ENCODE measurements at places on chromosomes 16 and 17.

DNA sequence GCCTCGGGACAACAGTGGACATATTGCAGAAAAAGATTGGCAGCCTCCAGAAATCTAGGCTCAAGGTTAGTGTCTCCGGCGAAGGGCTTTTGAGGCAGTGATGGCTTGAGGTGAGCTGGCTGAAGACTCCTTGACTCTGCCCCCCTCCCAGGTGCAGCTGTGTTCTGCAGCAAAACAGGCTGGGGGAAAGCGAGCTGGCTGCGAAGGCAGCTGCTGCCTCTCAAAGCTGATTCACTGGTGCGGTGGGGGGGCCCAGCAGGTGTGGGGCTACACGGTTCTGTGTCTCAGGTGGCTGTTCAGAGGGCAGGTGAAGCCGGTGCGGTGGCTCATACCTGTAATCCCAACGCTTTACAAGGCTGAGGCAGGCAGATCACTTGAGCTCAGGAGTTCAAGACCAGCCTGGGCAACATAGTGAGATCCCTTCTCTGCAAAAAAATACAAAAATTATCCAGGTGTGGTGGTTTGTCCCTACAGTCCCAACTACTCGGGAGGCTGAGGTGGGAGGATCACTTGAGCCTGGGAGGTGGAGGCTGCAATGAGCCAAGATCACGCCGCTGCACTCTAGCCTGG, 22.9 kb downstream of the C16orf96 start:
- no peaks in the 10 kb centered on the region for H3K27me3 ChIP-seq
- DNase-seq, result no peak

GRCh38 chr16:25060920-25061319, 45.8 kb upstream of the ARHGAP17 start:
- no peak for DNase-seq
- no peak overlapping the region for H3K4me3 ChIP-seq
- H3K4me1 ChIP-seq, result no peaks in the 10 kb centered on the region
- no peaks in the 10 kb centered on the region for H3K27me3 ChIP-seq
- no peak overlapping the region for H3K27ac ChIP-seq

DNA sequence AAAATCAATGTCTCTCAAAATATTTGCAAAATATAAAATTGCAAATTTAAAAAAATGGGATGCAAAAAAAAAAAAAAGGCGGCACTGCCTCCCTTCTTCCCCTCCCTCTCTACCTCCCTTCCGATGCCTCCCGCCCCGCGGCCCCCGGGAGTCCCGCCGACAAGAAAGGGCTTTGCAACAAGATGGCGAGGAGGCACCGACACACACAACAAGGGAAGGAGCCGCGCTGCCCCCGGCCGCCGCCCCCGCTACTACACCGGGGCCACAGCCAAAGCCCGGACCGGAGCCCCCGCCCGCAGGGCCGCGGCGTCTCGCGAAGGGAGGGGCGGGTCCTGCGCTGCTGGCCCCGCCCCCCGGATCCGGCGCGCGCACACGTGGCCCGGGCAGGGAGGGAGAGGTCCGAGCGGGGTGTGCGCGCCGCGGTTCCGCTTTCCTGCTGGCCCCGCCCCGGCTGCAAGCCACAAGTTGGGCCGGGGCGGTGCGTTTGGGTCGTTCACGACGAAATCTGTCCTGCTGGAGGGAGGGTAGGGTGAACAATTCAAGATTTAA, at the start of gene MNT:
TSS of gene MNT (minus strand) at position 184 of the 549 bp plus-strand sequence. CDS start 348 bp downstream, outside the sequence.
- peaks cover 2% of the 10 kb centered on the region for H3K36me3 ChIP-seq
- peaks cover 53% of the 10 kb centered on the region for H3K4me1 ChIP-seq
- peak within 1 kb of the TSS; percentile 100 for H3K27ac ChIP-seq
- peak; percentile 97 for DNase-seq
- H3K4me3 ChIP-seq, result peak within 1 kb of the TSS; percentile 96

GRCh38 chr17:41003926-41004325, 4.2 kb upstream of the KRTAP3-2 start:
- peaks cover 2% of the 10 kb centered on the region for H3K27me3 ChIP-seq
- H3K4me3 ChIP-seq, result no peak overlapping the region
- no peak for DNase-seq
- no peak overlapping the region for H3K27ac ChIP-seq

DNA sequence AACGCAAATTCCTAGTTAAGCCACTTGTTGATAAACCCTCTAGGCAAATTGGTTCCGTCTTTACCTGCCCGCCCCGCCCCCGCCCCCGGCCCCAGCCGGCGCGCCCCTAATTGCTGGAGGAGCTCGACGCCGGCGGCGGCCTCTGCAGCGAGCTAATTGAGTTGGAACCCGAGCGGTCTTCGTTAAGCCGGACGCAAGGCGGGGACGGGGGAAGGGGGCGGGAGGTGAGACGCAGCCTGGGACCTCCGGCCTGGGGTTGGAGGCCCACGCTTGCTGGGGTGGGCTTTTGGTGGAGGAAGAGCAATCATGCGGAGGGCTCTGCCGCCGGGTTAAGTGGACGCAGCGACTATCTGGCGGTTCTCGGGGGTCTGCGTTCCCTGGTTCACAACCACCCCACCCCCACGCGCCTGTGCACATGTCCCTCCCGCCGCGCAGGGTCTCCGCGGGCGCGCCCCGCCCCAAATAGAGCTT, 12.7 kb upstream of the FOXF1 start:
- peak overlapping the region; percentile 74 for H3K27ac ChIP-seq
- H3K27me3 ChIP-seq, result peaks cover 99% of the 10 kb centered on the region
- H3K36me3 ChIP-seq, result no peaks in the 10 kb centered on the region

DNA sequence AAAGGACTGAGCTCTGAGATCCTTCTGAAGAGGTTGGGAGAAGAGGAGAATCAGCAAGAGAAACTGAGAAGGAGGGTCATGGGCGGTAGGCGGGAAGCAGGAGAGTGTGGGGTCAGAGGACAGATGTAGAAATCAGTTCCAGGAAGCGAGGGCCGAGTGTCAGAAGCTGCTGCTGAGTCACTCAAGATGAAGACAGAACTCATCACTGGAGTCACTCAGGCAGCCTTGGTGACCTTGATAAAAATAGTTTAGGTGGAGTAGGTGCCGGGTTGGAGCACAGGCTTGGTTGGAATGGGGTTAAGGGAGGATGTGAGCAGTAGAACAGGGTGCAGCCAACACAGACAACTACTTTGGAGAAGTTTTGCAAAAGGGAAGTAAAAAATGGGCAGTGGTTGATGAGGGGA, 6.1 kb upstream of the ITGAM start:
- peak overlapping the region; percentile 48 for H3K27ac ChIP-seq
- no peak overlapping the region for H3K4me3 ChIP-seq
- H3K4me1 ChIP-seq, result peaks cover 6% of the 10 kb centered on the region
- peak; percentile 91 for DNase-seq
- H3K27me3 ChIP-seq, result no peaks in the 10 kb centered on the region

- no peaks in the 10 kb centered on the region for H3K27me3 ChIP-seq
- no peak overlapping the region for H3K4me3 ChIP-seq
- H3K36me3 ChIP-seq, result no peaks in the 10 kb centered on the region
- H3K27ac ChIP-seq, result no peak overlapping the region
- peaks cover 10% of the 10 kb centered on the region for H3K4me1 ChIP-seq
- DNase-seq, result peak; percentile 18
Measured at GRCh38 chr16:79838496-79839259, 238.1 kb upstream of the MAF start.

DNA sequence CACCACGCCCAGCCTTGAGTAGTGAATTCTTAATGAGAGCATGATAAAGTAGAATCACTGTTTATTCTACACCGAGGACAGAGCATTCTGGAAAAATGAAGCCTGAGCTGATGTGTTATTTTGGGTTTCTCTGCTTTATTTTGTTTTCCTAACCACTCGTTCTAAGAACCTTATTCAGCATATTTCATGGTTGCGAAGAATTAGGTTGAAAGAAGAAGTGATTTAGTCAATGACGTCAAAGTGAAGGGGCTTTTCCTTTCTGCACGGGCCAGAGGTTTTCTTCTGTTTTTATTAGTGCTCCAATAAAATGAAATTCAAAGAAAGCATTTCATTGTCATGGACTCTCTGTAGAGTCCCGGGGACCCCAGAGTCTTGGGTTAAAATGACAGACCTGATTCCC, 178.5 kb downstream of the MAF start:
- no peak for DNase-seq
- H3K36me3 ChIP-seq, result no peaks in the 10 kb centered on the region
- H3K4me1 ChIP-seq, result no peaks in the 10 kb centered on the region
- no peak overlapping the region for H3K4me3 ChIP-seq

DNA sequence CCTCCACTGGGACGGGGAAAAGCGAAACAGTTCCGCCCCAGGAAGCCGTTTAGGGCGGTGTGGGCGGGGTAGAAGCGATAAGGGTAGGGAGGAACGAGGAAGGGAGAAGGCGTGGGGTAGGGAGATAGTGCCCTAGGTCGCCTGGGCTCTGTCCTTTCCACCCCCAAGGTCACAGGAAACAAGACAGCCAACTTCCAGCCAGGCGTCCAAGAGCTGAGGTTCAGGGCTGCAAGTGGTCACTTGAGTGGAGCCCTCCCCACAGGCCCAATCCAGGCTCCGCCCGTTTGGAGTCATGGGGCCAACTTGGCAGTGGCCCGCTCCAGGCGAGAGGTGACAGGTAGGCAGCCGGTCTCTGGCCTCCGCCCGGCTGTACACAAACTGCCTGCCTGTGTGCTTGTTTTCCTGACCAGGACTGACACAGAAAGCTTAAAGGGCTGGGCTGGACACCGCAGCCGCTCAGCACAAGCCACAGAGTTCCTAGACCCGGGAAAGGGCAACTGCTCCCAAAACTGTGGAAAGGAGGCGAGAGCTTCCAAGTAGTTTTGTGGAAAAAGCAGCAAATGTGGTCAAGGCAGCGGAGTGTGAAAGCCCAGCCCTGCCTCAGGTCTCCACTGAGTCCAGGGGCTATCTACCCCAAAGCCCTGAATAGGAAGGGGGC, at the start of gene RILP:
TSS of gene RILP (minus strand) at position 23 of the 658 bp plus-strand sequence. CDS start 62 bp downstream, outside the sequence.
- H3K4me3 ChIP-seq, result peak within 1 kb of the TSS; percentile 62
- peaks cover 21% of the 10 kb centered on the region for H3K4me1 ChIP-seq
- H3K27me3 ChIP-seq, result no peaks in the 10 kb centered on the region
- H3K36me3 ChIP-seq, result peaks cover 57% of the 10 kb centered on the region
- DNase-seq, result peak; percentile 91
- peak within 1 kb of the TSS; percentile 86 for H3K27ac ChIP-seq

GRCh38 chr17:27778183-27778582, 22.1 kb downstream of the NOS2 start:
- H3K4me1 ChIP-seq, result no peaks in the 10 kb centered on the region
- H3K27ac ChIP-seq, result no peak overlapping the region
- H3K27me3 ChIP-seq, result no peaks in the 10 kb centered on the region
- no peaks in the 10 kb centered on the region for H3K36me3 ChIP-seq
